Stimulated activated CD4-positive, alpha-beta T cell treated with anti-CD3 and anti-CD28 coated beads, Interleukin-4, amount 100 ng/mL, for 48 hours (primary cell): ENCODE measurements at places on chromosomes 7 and 10.

- no peak for DNase-seq
Observed at GRCh38 chr10:86366902-86367151, 232 bp upstream of the GRID1 start.

GRCh38 chr10:113068178-113068890 lies 118.3 kb downstream of the TCF7L2 start:
- DNase-seq = no peak

- no peak for DNase-seq
Observed at GRCh38 chr7:158431941-158432347, 155.7 kb downstream of the PTPRN2 start.

- DNase-seq = no peak
Observed at GRCh38 chr7:16223963-16224707, 197.2 kb downstream of the CRPPA start.

DNA sequence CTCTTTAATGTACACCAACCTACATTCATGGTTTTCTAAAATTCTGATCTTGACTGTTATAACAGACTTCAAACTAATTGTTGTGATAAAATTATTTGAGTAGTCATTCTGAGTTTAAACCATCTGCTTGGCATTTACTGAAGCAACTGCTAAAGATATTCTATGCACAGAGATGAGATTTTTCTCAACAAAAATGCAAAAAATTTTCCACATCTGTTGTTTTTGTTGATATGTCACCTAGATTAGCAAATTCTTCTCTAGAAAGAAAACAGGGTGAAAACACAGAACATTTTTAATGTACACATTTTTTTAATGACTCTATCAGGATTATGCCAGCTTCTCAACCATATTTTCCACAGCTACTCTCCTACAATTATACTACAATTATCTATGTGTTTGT lies 42.7 kb downstream of the ARHGAP12 start:
- DNase-seq = no peak

DNA sequence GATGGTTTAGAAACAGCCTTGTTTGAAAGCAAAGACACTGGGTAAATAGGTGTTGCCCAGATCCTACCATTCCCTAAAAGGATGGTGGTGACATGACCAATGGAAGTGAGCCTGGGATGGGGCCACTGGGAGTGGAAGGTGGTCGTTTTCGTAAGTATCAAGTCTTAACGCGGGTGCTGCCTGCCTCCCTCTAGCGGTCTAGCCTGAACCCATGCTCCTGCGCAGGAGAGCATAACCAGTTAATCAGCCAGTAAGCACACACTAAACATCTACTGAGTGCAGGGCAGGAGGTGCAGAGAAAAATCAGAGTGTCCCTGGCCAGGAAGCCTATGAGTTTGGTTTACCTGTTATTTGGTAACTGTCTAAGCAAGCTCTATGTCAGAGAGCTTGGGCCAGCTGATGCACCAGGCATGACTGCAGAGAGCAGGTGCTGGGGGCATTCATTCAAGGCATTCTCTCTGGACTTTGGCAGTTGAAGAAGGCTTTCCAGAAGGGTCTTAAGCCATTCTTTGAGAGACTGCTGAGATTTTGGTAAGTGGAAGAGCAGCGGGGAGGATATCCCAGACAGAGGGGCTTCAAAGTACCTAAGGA lies 930 bp downstream of the GARIN1A start:
- no peak for DNase-seq

GRCh38 chr10:79350407-79351154 lies 3.3 kb downstream of the PPIF start:
- DNase-seq = no peak

GRCh38 chr10:70481105-70481504 lies 2.5 kb downstream of the PALD1 start:
- DNase-seq = no peak

DNA sequence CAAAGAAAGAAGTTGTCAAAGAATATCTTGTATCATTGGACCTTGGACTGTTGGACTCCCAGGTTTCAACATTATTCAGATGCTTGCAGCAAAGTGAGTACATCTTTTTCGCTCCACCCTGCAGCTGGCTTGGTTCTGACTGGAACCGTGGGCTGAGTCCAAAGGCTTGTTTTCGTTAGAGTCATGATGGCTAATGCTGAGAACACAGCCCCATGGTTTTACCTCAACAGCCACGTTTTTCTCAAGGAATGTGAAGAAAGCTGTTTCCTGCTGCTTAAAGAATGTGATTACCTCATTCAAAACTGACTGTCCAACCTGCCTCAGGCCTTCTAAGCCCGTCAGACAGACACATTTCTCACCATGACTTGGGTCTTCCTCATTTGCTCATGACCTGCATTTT lies 69.5 kb downstream of the STEAP1B start:
- no peak for DNase-seq

DNA sequence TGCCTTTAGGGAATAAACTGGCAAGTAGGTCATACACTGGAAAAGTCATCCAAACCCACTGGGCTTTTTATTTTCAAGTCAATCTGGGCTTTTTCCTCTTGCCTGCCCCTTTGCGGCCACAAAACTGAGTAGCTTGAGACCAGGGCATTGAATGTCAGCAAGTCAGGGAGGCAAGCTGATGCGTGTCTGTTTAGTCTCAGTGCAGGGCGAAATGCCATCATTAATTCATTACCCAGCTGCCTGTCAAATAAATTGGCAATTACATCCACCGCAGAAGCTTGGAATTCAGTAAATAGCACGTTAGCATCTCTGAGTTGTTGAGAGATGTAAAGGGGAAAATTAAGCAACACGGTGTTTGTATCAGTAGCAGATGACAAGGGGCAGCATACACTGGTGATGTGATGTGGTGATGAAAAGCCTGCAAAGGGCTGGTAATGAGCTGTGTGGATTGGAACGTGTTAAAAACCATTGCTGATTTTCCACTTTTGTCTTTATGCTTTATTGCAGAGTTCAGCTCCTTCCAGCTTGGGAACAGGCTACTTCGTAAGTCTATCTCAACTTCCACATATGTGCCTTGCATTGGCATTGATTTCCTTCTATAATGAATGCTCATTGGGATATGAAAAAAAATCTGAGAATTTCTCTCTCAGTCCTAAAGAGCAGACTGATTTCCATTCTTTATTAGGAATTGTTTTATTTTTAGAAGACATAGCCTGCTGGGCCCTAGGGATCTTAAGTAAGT lies 535.9 kb downstream of the AUTS2 start:
- DNase-seq = no peak

- no peak for DNase-seq
Observed at GRCh38 chr7:159172400-159172799, 27.7 kb upstream of the VIPR2 start.

GRCh38 chr10:33307835-33308234 lies 26.6 kb downstream of the NRP1 start:
- no peak for DNase-seq

- no peak for DNase-seq
Observed at GRCh38 chr10:10786109-10787090, 231.3 kb upstream of the CELF2 start.

DNA sequence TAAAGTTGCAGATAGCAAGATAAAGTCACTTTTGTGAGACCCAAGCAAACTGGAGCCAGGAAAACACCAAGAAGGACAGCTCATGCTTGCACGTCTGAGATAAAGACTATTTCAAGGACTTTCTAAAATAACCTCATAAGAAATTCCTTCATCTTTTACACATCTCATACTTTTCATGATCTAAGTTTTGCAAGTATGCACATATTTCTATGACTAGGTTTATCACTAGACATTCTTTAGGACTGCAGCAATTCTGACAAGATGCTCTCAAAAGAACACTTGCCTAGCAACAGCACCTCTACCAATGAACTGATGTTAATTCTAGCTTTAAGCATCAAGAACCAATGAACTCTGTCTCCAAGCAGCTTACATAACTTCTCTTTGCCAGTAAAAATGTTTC lies 457.6 kb downstream of the SEMA3D start:
- DNase-seq = no peak

DNA sequence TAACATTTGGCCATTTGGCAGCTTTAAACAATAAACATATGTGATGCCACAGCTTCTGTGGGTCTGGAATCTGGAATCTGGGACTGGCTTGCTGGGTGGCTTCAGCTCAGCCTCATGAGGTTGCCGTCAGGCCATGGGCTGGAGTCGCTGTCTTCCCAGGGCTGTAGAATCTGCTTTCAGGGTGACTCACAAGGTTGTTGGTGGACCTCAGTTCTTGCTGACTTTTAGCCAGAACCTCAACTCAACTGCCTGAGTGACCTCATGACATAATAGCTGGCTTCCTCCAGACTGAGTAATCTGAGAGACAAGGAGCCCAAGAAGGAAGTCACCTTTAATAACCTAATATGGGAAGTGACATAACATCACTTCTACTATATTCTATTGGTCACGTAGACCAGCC lies 44.6 kb upstream of the TSPAN13 start:
- DNase-seq = no peak

- no peak for DNase-seq
Observed at GRCh38 chr7:26850193-26850651, 14.2 kb downstream of the SKAP2 start.

DNA sequence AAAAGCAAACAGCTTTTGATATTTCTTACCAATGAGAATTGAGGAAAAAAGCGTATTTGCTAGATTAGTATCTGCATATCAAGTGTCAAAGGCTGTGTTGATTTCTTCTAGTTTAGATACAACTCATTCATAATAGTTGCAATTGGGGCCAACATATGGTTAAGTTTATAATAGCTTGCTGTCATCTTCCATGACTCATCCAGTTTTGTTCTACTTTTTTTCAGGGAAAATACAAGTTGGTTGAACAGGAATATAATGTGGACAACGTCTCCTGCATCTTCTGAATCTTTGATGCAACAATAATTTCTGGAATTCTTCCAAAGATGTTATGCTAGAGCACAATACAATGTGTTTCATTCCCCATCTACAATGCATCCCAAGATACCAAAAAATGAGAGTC lies 182.0 kb downstream of the THSD7A start:
- DNase-seq = no peak
